ENCODE measurements at places on chromosomes 6 and 20.

GRCh38 chr6:154932515-154933027 is 62.5 kb upstream of the TIAM2 start:
- DNase-seq = no peak

DNA sequence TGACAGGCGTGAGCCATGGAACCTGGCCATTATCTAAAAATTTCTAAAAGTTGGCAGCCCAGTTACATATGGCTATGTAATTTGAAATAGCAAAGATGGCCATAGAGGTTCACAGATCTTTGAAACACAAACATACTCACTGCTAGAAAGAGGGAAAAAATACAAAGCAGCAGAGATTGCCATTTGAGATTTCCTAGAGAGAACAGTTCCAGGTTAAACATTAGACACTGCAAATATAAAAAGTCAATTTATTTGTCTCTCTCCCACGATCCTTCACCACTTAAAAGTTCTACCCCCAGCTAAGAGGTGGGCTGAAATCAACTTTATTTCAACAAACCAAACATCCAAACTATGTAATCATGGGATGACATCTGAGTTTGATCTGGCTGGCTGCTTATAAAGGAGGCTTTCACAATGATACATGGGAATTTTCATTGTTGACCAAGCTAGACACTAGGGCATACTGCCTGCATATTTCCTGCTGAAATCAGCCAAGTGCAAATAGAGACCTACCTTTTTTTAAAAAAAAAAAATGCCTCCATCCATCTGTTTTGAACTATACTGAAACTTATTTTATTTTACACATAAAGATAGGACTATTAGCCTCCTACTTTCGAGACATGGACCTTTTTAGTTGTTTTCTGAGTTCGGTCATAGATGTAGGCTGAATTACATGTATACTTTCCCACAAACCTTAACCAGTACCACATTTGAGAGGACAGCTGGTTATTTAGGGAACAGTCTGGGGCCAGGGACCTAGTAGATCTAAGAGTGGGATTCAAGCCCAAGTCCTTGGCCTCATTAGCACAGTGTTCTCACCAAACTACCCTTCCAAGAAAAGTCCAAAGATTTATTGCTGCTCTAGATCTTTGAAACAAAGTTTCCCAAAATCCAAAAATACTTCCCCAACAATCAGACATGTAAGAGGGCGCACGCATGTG is 16.6 kb downstream of the DCDC2 start:
- DNase-seq = no peak

GRCh38 chr20:48843057-48843806 is 15.4 kb upstream of the PREX1 start:
- DNase-seq = no peak

DNA sequence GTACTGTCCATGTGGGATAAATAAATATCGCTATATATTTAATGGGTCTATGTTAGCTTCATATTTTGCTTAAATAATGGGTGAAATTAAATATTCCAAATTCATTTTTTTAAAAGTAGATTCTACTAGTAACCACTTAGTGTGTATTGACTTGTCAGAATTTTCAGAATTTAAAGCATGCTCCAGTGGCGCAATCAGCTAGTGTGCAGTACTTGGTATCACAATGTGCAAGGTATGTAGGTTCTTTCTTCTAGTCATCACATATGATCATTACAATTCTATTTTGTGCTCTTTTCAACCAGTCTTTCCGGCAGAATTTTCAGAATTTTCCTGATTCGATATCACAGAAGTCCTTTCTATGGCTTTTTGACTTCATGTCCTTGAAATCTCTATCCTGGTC is 32.6 kb downstream of the PDE7B start:
- no peak for DNase-seq

GRCh38 chr6:109262261-109262660 is 120.0 kb downstream of the CD164 start:
- DNase-seq = no peak

GRCh38 chr6:89689732-89690131 is 51.2 kb upstream of the LYRM2 start:
- no peak for DNase-seq

- no peak for DNase-seq
Observed at GRCh38 chr6:155240905-155241600, 22.8 kb upstream of the CLDN20 start.

GRCh38 chr6:159978291-159979135 is 9.6 kb downstream of the IGF2R start:
- DNase-seq = no peak

DNA sequence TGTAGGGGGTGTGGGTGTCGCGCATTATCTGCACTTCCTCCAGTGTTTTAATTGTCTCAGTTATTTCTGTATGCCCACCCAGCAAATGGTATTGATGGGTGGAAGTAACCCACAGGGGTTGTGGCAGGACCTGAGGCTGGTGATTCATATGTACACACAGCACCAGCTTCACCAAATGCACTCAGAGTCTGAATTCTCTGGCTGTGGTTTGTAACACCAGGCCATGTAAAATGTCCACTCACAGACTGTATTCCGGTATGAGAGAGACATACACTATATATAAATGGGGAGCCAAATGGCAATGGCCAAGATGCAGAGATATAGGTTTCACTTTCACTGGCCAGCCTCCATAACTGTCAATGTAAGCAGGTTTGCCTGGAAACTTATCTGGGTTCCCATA is 76.3 kb upstream of the FBXL4 start:
- DNase-seq = no peak

- DNase-seq = no peak
Observed at GRCh38 chr6:42354702-42355101, 97.0 kb downstream of the TRERF1 start.

DNA sequence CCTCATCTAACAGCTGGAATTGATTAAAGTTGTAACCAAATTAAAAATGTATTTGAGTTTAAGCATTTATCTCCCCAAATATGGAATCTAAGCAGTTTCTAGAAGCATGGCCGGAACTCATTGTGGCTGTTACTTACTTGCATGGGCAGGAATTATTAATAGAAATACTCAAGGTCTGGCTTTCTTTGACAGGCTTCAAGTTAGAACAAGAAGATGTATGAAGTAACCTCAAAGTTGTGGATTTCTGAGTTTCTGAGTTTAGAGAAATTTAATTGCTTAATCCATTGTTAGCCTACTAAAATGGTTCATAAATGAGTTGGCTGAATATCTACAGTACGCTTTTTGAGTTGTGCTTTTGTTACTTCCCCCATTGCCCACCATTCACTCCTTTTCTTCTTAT is 7.7 kb downstream of the CARMIL1 start:
- DNase-seq = no peak

DNA sequence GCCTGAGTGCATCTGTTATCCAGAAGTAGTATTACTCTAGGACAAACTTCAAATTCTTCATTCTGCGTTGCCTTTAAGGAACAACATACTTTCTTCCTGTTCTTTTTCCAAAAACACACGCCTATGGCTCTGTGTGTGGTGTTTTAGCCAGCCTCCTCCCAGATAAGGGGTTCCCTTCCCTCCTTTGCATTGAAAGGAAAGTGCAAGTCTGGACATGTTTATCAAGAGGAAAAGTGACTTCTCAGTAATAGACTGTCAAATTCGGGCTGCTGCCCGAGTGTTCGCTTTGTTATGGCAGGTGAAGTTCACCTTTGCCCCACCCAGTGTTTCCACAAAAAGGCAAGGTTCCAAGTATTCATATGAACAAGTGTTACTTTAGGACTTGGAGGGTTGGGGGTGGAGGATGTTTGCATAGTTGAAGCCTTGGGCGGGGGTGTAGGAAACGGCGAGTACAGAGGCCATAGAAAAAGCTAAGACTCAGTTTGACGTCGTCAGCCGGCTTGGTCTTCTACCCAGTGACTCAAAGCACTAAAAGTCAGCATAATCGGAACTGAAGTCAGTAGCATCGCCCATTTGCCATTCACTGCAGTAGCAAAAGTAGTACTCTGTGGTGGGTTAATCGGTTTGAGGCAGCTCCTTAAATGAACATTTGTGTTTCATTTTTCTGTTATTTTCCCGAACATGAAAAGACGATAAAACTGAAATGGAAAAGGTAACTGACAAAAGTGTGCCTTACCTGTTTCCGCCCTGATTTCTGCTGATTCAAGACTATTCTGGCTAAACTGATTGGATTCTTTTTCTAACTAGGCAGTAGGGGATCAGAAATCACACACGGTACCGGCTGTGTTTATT is 12.5 kb downstream of the PRDM1 start:
- DNase-seq = no peak

DNA sequence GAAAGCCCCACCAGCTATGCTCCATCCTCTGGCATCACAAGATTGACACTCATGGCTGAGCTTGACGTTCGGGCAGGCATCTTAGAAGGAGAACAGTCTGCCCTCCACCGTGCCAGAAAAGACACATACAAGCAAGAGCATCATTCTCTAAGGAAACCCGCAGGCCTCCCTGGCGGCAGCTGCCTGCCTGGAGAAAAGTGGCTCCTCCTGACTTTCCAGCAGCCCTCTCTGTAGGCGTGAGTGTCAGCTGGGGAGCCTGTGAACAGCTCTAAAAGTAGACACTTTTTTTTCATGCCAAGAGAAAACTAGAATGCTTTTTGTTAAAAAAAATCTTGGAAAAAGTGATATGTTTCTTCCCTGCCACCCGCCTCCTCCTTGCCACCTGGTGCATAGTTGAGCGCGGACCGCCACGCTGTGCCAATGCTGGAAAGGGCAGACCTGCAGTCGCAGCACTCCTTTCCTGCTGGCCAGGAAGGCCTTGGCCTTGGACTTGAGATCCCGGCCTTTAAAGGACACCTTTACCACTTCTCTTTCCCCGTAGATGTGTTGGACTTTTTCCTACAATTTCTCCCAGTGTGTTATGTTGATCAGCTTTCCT is 29.7 kb upstream of the INSM1 start:
- no peak for DNase-seq

- no peak for DNase-seq
Observed at GRCh38 chr20:20231528-20232298, 136.2 kb upstream of the INSM1 start.

DNA sequence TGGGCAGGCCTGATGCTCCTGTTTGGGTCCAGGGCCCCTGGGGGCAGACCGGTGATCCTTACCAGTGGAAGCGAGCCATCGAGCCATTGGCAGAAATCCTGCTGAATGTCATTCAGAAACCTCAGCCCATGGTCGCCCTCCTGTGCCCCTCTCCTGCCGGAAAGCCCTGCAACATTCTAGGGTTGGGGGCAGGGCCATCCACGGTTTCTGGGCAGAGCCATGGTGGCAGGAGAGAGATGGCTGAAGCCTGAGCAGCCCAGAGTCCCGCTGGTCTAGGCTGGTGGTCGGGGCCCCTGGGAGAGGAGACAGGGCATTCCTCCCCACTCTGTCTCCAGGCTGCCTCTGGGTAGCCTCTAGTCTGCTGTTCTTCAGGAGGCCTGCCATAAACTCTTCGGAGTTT is 19.6 kb upstream of the CHMP4B start:
- no peak for DNase-seq

GRCh38 chr6:8831366-8832152 is 396.2 kb upstream of the SLC35B3 start:
- DNase-seq = no peak

- no peak for DNase-seq
Observed at GRCh38 chr6:152094992-152095592, 287.6 kb downstream of the ESR1 start.

GRCh38 chr20:3229798-3230197 is 9.2 kb downstream of the SLC4A11 start:
- no peak for DNase-seq

DNA sequence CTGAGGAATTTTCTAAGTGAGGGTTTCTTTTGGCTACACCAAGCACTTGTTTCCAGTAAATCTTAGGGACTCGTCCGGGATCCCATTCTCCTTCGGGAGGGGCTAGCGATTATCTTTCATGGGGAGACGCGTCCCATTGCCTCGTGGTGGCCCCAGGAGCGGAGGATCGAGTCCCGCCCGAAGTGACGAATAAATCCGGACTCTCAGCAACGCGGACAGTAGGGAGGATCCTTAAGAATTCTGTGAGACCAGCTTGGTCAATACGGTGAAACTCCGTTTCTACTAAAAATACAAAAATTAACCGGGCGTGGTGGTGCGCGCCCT is 69.1 kb upstream of the PRSS16 start:
- no peak for DNase-seq

DNA sequence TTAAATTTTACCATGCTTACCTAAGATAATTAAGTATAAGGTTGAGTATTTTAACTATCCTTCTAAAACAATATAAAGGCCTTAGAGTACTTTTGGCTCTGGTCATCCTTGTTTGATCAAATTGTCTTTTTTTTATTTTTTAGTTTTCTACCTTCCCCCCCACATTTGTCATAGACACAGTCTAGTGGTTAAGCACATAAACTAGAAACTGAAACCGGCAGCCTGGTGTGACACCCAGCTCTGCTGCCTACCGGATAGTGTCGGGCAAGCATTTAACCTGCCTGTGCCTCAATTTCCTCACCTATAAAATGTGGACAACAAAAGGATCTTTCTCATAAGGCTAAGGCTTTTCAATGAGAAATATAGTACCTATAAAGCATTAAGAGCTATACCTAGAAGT is 21.6 kb upstream of the TULP4 start:
- no peak for DNase-seq

GRCh38 chr6:163152701-163153100 is 261.8 kb upstream of the QKI start:
- DNase-seq = no peak

DNA sequence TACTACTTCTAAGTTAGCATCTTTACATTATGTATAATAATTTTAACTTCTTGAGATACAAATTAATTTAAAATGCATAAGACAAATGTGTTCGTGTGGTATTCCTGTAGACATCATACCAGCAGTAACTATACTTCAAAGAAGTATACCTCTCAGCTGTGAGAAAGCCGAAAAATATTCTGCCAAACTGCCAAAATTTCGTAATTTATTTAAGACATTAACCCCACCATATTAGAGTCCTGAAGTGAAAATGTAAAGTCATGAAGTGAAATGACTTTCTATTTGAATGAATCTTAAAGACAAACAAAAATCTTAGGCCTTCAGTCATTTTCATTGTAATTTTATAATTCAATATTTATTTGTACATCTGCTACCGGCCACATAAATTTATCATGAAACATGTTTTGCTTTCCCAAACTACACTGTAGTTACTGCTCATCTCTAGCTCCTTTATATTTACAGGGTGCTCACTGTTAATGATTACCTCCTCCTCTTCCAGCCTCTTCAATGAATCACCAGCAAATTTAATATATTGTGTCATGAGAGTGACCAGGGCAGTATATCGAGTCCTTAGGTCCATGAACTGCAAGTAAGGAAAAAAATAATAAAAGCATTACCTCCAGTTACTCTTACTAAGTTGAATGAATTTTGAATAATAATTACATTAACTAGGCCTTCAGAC is 18.5 kb downstream of the DST start:
- no peak for DNase-seq

GRCh38 chr20:46566125-46566524 is 15.7 kb upstream of the OCSTAMP start:
- no peak for DNase-seq

GRCh38 chr20:1567392-1568162 is 10.1 kb upstream of the SIRPD start:
- DNase-seq = peak; percentile 15

- no peak for DNase-seq
Observed at GRCh38 chr6:75499640-75500039, 6.0 kb upstream of the FILIP1 start.

Measured in hematopoietic multipotent progenitor cell (in vitro differentiated cells).